Fibroblast of skin of scalp (primary cell): ENCODE measurements at places on chromosomes 4 and X.

DNA sequence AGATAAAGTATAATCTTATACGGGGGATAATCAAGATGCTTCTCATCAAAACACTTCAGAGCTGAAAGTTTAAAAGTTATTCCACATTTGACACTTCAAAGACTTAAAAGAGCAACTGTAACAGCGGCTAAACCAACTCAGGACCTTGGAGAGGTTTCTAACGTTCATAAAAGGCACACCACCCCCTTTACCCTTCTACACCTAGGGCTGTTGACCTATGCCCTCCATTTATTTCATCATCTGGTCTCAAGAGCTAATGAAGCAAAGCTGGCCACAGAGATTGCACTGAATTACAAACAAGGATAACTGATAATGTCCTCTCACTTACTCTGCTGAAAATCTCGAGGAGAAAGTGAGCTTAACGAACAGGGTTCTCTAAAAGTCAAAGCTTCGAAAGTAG lies 1.1 kb upstream of the RPS6KA6 start:
- no peak for DNase-seq

- DNase-seq = no peak
Observed at GRCh38 chr4:145929415-145930178, 9.0 kb downstream of the ZNF827 start.

DNA sequence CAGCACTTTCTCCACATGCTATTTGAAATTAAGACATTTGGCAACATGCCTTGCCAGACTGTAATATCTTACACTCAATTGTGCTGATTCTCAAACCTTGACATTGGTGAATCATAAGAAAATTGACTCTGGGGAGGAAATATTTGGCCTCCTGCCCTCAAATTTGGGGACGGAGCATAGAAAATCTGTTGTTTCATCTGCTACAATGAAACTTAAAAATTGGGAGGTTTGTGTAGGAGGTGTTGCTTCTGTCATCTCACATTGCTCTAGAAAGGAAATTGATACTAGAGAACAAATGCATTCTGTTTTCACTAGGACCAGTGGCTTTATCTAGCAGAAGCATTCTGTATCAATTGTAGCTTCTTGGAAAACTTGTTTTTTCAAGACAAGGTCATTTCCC lies 5.3 kb downstream of the OCRL start:
- no peak for DNase-seq

DNA sequence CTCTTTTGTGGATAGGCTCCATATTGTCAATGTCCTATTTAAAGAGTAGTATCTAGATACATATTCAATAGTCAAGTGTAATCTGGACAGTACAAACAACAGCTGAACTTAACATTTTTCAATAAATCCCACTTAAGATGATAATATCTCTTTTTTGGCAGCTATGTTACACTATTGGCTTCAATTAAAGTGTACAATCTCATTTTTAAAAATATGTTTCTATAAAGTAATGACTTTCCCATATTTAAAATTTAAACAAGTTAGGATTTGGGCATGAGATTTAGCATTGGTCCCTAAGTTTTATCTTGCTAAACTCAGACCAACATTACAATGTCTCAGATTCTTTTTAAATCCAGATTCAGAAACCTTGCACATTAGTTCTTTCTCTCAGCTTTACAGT lies 7.9 kb upstream of the JCHAIN start:
- no peak for DNase-seq

- peak; percentile 37 for DNase-seq
Observed at GRCh38 chr4:169132561-169133305, 122.7 kb upstream of the CBR4 start.

DNA sequence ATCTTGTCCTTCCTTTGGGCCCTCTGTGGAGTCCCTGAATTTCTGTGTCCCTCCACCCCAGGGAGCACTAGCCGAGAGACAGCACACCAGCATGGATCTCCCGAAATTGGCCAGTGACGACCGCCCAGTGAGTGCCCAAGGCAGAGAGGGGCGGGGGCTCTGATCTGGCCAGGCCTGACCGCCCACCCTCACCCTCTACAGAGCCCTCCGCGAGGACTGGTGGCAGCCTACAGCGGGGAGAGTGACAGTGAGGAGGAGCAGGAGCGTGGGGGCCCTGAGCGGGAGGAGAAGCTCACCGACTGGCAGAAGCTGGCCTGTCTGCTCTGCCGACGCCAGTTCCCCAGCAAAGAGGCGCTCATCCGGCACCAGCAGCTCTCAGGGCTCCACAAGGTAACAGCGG lies 8.4 kb upstream of the UBA1 start:
- DNase-seq = no peak

GRCh38 chr4:55345054-55345453 lies 988 bp upstream of the SRD5A3 start:
- no peak for DNase-seq

- peak; percentile 55 for DNase-seq
Observed at GRCh38 chrX:29652484-29652883, 562.9 kb upstream of the MAGEB2 start.

DNA sequence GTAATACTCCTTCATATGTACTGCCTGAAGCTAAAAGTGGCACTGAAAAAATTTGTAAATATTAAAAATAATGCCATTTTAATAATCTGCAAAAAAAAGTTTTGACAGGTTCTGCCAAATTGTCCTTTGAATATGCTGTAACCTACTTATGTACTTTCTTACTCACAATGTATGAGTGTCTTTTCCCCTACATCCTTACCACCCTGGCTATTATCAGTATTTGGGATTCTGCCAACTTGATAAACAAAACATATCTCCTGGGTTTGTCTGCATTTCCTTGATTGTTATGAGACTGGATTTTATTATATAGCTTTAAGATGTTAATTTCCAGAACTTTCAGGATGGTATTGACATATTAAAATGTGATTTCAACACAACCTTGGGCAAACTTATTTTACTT lies 187.9 kb downstream of the CHM start:
- DNase-seq = no peak

DNA sequence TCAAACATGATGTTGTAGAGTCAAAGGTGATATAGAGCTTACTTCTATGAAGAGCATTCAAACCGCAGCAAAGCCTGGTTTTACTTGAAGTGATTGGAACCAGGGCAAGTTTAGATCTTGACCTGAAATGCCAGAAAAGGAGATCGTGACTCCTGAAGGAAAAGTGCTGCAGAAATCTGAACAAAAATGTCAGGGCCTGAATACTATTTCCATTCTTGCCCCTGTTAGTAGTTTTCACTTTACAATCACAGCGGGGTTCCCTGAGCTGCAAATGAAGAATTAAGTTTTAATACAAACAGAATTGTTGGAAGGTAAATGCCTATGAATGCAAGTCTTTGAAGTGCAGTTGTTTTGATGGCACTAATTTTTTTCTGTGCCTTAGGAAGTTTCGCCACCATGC lies 4.1 kb downstream of the SLIT2 start:
- DNase-seq = no peak

DNA sequence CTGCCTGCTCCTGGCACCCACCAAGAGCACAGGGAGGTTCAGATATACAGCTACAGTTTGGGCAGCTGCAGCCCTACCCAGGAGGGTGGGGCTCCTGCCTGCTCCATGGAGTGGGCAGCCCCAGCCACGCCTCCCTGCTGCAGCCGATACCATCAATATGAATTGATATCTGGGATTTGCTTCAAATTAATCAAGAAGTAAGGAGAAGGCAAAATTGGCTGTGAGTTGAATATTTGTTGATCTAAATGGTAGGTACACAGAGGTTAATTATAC lies 31.2 kb upstream of the ZNF280C start:
- no peak for DNase-seq

DNA sequence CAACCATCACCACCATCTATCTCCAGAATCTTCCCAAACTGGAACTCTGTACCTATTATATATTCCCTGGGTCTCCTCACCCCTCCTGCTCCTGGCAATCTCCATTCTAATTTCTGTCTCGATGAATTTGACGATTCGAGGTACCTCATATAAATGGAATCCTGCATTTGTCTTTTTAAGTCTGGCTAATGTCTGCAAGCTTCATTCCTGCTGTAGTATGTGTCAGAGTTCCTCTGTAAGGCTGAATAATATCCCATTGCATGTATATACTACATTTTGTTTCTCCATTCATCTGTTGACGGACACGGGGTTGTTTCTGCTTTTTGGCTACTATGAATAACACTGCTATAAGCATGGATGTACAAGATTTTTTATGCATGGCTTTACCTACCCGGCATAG lies 19.5 kb downstream of the PRKG2 start:
- DNase-seq = no peak

- no peak for DNase-seq
Observed at GRCh38 chrX:95974096-95974470, 710.6 kb upstream of the DIAPH2 start.

- peak; percentile 88 for DNase-seq
Observed at GRCh38 chr4:71026086-71026485, 32.6 kb downstream of the DCK start.

GRCh38 chrX:48806081-48806480 lies 4.2 kb downstream of the HDAC6 start:
- DNase-seq = no peak

GRCh38 chr4:158122501-158122900 lies 50.3 kb downstream of the GASK1B start:
- DNase-seq = peak; percentile 16

DNA sequence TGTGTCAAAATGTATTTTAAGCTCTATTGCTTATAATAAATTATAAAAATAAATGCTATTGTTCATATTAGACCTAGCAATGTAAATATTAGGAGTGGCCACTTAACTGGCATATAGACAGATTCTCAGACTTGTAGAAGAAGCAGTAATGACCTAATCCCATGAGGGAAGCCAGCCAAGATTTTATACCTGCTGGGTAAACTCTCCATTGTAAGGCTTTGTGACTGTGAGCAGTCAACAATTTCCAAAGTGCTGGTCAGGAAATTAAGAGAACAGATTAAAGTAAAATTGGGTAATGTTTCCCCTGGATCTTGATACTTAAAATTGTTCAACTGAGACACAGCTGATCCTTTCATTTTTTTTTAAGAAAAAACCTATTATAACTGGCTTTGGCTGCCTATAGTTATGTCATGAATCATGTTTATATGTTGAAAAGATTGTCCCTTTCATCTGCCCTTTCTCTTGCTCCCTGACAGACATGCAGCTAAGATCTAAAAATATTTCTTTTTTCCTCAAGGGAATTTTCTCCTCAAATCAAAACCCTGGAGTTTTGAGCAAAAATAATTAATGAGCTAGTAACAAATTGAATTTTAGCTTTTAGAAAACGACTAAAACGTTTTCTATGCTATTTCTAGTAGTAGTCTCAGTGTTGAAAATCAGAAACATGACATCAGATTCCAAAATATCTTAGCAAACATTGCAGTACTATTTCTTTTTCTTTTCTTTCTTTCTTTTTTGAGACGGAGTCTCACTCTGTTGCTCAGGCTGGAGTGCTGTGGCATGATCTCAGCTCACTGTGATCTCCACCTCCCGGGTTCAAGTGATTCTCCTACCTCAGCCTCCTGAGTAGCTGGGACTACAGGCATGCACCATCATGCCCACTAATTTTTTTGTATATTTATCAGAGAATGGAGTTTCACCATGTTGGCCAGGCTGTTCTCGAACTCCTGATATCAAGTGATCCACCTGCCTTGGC lies 77.9 kb downstream of the ADGRL3 start:
- peak; percentile 4 for DNase-seq

DNA sequence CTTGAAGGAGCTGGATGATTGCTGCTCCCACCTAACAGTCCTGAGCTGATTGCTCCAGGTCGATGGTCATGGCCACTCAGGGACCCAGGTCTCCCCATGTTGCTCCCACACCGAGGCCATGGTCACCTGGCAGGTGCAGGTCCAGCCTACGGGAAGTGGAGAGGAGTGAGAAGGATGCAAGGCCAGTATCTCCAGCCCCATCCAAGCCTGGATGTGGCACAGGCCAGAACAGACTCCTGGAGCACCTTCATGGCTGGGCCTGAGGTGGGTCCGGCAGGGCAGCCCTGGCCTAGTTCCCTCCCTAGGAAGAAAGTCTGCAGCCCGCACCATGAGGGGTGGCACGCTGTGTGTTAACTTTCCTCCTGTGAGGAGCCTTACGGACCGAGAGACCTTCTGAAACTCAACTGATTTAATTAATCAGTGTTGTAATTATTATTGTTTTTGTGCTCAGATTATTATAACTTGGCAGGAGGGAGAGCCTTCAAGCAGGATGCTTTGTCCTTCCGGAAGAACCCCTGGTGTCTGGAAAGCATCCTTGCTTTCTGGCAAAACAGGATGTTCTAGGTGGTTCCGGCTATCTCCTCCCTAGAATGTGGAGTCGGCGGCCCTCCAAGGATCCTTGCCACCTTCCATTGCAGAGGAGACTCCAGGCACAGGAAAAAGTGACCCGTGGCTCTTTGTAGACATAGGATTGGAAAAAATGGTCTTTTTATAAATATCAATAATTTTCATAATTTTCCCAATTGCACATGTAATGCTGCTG lies 92.3 kb upstream of the ADRA2C start:
- DNase-seq = no peak

DNA sequence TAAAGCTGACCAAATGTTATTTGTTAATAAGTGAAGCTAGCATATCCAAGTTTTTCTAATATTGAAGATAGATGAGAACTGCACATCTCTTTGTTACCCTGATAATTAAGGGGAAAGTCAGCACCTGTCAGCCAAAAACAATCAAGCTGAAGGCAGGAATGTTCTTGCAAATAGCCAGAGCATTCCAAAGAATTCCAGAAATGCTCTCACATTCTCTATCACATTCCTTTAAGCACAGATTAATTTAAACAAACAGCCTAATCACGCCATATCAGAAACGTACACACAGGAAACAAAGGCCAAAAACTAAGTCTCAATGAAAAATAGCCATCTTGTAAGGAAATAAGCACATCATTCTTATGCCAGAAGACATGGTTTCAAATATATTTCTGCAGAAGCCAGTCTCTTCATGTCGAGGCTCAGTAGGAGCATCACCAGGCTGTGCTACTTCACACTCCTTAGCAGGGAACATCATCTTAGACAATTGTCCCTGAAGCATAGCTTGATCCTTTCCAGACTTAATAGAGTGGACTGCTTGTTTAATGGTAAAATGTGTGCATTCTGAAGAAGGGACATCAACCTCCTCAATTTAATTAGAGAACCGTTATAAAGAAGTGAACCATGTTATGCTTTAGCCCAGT lies 252.9 kb upstream of the TTC29 start:
- DNase-seq = peak; percentile 74

GRCh38 chr4:2598511-2599303 lies 62.3 kb downstream of the FAM193A start:
- DNase-seq = no peak

- no peak for DNase-seq
Observed at GRCh38 chrX:16308773-16309172, 141.5 kb downstream of the MAGEB17 start.

DNA sequence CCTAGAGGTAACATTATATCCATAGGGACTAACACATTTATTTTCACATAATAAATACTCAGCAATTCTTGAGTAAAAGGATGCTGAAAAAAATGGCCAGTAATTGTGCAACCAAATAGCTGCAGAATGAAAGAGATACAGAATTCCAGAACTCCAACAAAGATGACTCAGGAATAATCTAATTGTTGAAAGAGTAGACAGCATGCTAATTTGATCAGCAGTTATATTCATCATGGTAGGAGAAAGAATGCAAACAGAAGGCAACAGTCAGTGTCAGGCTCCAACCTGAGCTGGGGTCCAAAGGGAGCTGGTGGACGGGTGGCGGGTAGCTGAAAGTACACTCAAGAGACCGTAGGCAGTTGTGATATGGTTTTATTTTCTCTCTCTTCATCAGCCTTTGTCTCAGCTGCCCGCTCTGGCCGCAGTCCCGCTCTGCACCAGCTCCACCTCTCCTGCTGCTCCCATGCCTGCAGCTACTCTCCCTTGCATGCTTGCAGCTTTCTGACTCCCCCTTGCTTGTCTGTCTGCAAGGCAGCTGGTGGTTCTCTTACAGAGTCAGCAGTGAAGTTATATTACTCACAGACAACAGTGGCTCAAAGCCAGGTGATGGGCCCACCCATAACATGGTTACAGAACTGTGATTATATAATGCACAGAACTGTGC lies 1150.1 kb downstream of the STIM2 start:
- DNase-seq = peak; percentile 48

GRCh38 chr4:62619971-62620370 lies 1419.8 kb downstream of the ADGRL3 start:
- DNase-seq = no peak
